GDM1 (cell line): ENCODE measurements at places on chromosomes 7 and 10.

GRCh38 chr10:111648046-111648445 is 535.5 kb downstream of the GPAM start:
- DNase-seq = no peak

DNA sequence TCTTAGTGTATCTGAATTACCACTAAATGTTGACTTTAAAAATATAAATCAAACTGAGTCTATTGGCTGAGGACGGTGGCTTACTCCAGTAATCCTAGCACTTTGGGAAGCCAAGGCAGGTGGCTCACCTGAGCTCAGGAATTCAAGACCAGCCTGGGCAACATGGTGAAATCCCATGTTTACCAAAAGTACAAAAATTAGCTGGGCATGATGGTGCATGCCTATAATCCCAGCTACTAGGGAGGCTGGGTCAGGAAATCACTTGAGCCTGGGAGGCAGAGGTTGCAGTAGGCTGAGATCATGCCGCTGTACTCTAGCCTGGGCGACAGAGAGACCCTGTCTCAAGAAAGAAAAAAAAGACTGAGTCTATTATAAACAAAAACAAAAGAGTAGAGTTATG is 106.5 kb upstream of the RSU1 start:
- DNase-seq = no peak

DNA sequence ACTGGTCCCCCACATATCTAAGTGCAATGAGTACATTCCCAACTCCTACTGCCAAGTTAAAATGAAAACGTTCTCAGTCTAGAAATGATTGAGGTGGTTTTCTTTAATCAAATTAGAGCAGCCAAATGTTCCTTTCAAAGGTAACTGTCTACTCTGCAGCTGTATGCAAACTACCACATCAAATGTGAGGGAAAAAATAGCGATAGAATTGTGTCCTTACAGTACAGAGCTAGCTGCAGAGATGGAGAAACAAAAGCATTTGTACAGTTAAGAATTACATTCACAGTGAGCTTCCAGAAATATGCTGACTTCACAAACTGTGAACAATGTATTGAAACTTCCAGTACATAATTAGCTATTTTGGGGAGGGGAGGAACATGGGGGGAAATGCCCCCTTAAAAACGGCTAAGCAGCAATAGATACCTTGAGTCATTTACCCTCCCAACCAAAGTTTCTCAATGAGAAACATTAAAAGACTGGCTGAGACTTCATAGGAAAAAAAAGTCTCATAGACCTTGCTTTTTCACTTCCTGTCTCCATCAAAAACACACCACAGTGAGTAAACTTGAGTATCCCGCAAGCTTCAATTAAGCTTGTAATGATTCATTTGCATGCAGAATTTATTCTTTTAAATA is 22.9 kb downstream of the CDK6 start:
- no peak for DNase-seq

DNA sequence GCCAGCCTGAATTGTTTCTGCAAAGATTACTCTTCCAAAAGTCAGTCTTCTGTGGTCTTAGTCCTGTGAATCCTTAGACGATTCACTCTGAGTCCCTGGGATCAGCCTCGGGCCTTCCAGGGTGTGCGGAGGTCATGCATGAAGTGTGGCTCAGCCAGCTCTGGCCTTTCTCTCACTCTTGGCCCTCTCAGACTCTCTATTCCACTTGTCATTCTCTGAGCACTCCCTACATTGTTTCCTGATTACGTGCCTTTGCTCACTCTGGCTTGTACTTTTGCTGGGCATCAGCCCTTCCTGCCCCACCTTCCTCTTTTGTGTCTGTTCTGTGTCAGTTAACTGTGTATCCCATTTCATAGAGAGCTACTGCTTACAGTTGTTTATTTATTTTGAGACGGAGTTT is 36.0 kb downstream of the CCNY start:
- DNase-seq = peak; percentile 47

- DNase-seq = no peak
These were observed 594 bp downstream of the CNNM1 start for GRCh38 chr10:99329554-99330346.

DNA sequence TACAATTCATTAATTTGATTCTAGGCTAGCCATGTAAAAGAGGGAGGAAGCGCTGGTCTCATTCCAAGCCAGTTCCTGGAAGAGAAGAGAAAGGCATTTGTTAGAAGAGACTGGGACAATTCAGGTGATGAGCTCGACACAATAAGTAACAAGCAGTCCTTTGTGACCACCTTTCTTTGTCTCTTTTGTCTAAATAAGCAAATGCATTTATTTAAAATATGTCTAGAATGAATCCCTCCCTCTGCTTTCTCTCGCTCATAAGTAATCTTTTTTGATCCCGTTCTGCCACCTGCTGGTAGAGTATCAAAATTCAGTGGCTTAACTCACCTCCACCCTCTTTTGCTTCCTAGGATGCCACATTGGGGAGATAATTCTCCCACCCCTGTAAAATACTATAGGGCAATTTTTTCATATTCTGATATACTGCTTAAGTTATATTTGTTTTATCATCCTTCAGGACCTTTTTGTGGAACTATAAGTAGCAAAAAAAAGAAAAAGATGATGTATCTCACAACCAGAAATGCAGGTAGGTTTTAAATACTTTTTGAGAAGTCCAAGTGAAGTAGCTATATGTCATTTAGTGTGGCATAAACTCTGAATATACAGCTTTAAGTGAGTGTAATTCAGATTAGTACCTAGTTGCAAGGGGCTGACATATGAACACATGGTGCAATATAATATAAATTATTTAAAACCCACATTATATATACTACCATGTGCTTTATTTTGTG is 91.5 kb downstream of the GSDME start:
- DNase-seq = peak; percentile 7

DNA sequence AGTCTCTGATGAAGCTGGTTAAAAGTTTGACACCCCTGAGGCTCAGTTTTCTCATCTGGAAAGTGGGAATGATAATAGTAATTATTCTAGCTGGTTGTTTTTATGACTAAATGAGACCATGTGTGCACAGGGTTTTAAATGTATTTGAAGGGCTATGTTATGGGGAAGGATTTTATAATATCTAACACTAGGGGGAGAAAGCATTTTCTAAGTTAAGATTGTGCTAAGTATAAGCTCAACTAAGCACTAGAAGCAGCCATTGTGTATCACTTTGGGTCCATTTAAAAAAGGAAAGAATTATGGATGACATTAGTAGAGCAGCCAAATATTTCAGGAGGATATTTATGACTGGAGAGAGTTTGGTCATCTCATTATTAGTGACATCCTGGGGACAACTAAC is 49.5 kb upstream of the CREB5 start:
- no peak for DNase-seq

- DNase-seq = no peak
These were observed 33.3 kb downstream of the COX15 start for GRCh38 chr10:99698504-99699080.

DNA sequence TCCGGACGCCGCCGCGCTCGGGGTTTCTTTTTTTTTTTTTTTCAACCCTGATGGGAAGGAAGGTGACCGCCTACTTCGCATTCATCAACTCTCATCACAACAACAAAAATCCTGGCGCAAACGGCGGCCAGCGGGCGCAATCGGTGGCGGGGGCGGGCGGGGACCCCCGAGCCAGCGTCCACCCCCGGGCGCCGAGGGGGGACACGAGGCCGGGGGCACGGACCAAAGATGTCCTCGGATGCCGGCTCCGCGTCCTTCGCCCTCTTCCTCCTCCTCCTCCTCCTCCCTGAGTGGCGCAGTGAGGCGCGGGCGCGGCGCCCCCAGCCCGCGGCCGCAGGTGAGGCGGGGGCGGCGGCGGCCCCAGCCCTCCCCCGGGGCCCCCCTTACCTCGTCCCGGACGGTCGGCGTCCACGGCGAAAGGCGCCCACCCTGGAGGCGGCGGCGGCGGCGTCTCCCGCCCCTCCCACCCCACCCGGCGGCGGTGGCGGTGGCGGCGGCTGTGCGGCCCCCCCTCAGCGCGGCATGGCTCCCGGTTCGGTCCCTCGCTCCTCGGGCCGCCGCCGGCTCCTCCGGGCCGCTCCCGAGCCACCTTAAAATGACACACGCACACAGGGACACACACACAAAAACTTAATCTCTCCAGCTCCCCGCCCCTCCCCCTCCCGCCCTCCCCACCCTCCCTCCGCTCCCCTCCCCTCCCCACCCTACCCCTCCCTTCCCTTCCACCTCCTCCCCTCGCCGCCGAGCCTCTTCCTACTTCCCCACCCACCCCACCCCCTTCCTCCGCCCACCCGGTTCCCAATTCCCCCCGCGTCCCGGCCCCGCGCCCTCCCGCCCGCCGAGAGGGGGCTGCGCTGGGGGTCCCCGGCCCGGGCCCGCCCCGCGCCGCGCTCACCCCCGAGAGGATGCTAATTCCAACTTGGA is at the start of gene CTBP2:
TSS of gene CTBP2 (minus strand) at position 632 of the 924 bp plus-strand sequence.
- peak; percentile 20 for DNase-seq

GRCh38 chr7:127347567-127348246 is 44.8 kb downstream of the ZNF800 start:
- no peak for DNase-seq

DNA sequence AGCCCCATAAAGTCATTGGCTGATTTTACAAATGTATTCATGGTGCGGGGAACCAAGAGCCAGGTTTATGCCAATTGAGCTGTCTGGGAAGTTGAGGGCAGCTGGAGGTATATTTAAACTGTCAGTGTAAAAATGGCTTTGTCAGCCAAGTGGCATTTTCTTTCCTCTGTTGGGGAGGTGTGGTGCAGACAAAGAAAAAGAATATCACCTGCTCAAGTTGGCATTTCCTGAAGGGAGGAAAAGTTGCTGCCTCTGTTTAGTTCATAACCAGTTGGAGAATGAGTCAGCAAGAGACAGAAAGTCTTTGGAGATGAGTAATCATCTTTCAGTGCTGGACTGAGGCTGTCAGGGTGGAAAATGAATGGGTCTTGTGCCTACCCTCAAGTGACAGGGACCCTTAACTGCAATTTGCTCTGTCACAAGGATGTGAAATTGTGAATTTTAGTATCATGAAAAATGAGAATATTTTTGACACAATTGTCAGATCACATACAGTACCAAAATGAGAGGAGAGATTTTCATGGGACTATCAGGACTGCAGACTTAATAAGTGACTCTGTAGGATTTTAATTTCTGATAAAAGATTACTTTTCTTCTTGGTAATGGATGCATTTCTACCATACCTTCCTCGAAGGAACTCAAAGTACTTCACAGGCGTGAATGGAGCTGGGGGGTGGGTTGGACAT is 137.3 kb downstream of the ANLN start:
- DNase-seq = no peak

DNA sequence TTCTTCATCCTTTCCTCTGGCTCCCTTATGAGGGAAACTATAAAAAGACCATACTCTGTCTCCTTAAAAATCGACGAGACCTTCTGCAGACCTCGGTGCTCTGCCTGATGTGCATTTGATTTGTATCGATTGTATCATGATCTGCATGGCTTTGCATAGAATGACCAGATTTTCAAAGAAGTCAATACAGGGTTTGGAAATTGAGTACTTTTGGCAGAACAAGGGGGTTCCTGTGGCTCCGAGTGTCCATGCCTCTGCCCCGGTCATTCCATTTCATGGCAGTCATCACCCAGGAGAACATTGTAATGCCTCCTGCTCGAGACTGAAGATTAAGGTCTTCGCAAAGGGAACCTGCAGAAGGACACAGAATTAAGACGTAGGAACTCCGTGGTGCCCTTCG is 685 bp downstream of the CASP2 start:
- DNase-seq = no peak

GRCh38 chr10:4217653-4218052 is 432.6 kb upstream of the KLF6 start:
- DNase-seq = no peak

DNA sequence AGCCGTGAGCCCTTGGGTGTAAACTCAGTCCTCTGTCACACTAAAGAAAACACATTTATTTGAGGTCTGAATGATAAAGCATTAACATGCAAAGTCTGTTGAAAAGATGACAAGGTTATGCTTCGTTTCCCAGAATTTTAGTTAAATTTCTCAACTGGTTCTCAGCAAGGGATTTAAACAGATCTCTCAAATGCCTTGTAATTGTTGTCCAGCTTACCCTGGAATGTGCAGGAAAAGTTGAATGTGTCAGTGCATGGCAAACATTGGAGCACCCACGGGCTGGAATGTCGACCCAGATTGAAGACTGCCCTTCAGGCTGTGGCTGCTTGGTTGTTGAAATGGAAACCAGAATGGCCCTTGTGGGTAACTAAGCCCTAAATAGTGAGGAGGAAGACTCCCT is 191.8 kb downstream of the TRIL start:
- DNase-seq = no peak

DNA sequence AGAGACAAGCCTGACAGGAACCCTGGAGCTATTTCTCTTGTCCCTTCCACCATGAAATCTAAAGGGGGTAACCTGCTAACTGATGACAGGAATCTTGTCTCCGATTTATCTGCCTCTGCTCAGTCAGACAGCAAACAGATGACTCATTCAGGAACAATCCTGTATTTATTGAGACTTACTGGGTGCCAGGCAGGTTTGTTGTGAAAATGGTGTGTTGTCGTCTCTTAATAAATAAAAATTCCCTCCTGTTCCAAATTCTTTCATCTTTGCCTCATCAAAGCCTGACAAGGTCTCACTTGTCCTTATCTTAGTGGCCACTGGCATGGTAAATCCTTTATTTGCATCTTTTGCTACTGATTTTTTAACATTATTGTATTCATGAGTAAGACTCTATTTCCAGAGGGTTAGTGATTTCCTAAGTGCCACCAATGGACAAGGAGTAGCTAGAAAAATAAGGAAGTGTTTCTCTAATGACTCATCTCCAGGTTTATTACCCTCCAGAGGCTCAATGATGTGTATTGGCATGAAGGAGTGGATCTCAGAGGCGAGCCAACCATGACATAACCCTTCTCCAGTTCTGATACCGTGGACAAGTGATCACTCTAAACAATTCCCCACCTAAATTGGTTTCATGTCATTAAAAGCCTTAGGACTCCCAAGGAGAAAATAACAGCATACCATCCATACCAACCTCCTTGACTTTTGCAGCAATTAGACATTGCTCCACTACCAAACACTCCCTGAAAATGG is 724.0 kb downstream of the GRID1 start:
- DNase-seq = no peak

DNA sequence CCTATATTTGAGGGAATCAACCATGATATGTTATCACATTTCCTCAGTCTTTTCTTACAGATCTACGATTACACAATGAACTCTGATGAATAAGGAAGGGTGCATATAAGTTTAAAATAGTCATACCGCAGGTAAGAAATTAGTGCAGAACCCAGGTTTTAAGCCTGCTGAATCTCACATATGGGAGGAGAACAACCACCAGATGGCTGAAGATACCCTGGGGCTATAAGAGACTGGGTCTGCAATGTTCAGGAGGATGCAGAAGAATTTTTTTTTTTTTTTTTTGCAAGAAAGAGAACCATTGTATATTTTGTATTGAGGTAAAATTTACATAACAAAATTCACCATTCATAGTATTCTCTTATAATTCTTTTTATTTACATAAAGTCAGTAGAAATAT is 372.3 kb upstream of the MYO3A start:
- no peak for DNase-seq

GRCh38 chr7:109967406-109967805 is 1123.5 kb upstream of the LRRN3 start:
- DNase-seq = no peak

- no peak for DNase-seq
These were observed 754 bp downstream of the GSTO1 start for GRCh38 chr10:104255311-104255981.

GRCh38 chr10:119025776-119026175 is 3.7 kb upstream of the NANOS1 start:
- DNase-seq = no peak
